NCI-H345 (cell line): ENCODE measurements at places on chromosomes 16 and 17.

DNA sequence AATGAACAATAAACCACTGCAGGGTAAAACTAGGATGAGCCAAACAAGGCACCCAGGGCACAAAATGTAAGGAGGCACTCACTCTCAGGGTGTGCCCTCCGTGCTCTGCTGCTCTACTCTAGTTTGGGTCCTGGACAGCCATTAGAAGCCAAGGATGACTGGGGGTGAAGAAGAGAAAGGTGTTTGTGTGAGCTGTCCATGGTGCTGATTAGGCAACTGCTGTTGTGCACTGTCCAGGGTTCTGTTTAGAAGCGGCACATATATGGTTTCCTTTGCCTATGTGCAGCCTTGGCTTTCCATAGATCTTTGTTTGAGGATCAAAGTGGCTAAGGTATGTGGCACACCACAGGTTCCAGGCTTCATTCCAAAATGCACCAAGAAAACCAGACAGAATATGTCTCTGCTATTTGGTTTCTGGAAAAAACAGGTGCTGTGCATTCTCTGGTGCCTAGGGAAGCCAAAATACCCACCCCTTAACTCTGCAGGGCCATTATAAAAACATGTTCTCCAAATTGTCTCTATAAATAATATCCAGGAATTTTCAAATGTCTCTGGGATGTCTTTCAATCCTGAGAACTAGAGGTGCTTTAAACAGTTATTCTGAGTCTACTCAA, 123.5 kb downstream of the CBLN1 start:
- DNase-seq, result no peak

- DNase-seq, result no peak
Observed at GRCh38 chr16:81608523-81609209, 164.1 kb downstream of the CMIP start.

- no peak for DNase-seq
Observed at GRCh38 chr17:78451753-78452152, 73.3 kb downstream of the PGS1 start.

GRCh38 chr17:69552986-69553667, 138.6 kb downstream of the MAP2K6 start:
- DNase-seq, result no peak

- no peak for DNase-seq
Observed at GRCh38 chr16:54847609-54848008, 83.1 kb upstream of the IRX5 start.

DNA sequence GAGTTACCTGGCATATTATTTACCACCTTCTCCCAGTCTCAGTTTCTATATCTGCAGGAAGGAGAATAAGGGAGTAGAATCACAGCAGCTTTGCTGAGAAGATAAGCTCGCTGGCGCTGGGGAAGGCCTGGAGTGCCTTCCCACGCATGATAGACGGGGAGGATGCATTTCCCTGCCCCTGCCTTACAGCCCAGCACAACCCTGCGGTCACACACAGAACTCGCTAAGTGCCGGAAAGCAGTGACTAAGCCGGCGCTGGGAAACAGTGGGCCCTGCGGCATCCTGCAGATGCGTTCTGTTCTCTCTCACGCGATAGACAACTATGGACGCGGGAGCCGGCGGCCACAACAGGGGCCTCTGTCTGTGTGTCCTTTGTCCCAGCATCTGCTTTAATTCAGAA, 4.8 kb downstream of the CA5A start:
- DNase-seq, result peak; percentile 68

- peak; percentile 26 for DNase-seq
Observed at GRCh38 chr17:74646231-74646630, 22.7 kb upstream of the CD300E start.

DNA sequence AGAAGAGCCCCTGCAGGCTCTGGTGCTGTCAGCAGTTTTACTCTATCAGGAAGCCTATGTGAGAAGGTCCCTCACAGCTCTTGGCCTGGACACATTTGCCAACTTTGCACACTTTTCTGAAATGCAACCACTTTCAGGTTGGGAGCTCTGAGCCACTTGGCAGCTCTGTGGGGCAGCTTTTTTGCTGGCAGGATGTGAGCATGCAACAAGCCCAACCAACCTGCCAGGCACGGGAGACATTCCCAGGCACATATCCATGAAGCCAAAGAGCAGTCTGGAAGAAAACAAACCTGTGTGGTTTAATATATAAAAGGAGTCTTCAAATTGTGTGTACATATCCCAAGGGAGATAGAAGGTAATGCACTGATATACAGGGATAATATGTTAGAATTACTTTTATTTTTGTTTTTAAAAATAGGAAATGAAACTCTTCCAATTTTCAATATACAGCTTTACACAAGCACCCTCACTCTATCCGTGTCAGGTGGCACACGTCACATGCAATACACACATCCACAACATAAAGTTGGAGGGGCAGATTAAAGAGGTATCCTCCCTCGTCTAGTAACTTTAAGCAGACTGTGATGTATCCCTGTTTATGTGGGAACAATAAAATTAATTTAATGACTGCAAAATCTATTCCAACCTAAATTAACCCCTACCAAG, 57.4 kb upstream of the COX10 start:
- no peak for DNase-seq

GRCh38 chr16:82146957-82147356, 23.1 kb downstream of the MPHOSPH6 start:
- DNase-seq, result no peak

- no peak for DNase-seq
Observed at GRCh38 chr16:88585927-88586581, 15.9 kb downstream of the ZC3H18 start.

- no peak for DNase-seq
Observed at GRCh38 chr16:14641926-14642325, 9.2 kb downstream of the BFAR start.

DNA sequence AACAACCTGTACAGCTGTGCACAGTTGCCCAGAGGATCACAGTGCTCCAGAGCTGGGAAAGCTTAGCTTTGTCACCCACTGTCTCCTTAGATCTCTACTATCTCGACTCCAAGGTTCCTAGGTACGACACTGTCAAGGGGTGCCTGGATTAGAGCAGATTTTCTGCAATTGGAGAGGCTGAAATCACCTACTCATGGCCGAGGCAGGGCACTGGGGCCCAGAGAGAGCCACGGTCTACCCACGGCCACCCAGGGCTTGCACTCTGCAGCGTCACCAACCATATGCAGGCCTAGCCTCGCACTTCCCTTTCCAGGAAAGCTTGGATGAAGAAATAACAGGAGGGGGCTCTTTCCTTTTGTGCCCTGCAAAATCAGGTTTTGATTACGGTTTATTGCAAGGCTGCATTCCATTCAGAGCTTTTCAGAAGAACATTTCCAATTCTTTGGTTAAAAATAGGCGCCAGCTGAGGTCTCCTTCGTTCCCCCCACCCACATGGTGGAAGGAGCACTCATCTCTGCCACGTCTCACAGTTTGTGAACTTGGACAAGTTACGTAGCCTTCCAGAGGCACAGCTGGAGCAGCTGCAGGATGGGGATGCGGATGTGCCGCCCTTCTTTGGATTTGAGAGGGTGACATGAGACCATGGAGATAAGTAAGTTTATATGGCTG, 80.0 kb downstream of the IRX5 start:
- no peak for DNase-seq

- no peak for DNase-seq
Observed at GRCh38 chr17:75755205-75755901, 9.6 kb downstream of the GALK1 start.

DNA sequence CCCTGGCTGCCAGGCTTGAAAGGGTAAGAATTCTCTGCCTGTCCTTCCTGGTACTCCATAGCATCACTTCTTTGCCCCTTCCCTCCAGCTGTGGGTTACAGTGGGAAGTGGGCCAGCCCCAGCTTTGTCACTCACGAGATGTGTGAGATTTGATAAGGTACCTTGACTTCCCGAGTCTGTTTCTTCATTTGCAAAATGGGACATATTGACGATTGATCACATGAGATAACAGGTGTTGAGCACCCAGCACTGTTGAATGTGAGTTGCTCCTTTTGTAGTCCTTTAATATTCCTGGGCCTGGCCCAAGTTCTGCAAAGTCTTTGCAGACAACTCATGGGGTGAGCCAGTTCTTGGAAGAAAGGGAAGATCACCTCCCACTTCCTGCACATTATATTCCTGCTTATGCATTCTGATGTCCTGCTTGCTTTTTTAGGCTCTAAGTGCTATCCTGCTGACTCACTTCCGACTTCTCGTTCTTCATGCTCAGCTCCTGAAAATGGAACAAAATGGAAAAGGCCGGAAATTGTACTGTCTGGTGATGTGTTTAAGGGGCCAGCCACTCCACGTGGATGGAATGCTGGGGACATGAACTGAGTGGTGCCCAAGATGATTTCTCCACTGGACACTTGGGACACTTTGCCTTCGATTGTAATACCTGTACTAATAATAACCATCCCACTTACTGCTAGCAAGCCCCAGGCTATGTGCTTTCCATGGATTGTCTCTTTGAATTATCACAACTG, 8.3 kb upstream of the NLK start:
- no peak for DNase-seq

DNA sequence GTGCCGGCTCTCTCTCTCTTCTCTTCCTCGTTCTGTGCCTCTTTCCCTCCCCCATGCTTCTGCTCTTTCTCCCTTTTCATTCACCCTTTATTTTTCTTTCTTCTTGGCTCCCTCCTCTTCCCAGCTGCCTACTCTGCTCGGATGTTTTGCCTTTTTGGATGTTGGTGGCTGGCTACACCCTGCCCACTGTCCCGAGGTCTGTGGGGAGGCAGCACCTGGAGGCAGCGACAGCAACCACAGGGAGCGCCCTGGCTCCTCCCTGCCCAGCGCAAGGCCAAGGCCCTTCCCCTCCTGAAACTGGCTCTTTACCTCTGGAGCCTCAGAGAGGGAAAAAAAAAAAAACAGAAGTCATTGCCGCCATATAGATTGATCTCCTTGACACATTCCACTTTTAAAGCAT, 20.0 kb downstream of the CLUAP1 start:
- no peak for DNase-seq

DNA sequence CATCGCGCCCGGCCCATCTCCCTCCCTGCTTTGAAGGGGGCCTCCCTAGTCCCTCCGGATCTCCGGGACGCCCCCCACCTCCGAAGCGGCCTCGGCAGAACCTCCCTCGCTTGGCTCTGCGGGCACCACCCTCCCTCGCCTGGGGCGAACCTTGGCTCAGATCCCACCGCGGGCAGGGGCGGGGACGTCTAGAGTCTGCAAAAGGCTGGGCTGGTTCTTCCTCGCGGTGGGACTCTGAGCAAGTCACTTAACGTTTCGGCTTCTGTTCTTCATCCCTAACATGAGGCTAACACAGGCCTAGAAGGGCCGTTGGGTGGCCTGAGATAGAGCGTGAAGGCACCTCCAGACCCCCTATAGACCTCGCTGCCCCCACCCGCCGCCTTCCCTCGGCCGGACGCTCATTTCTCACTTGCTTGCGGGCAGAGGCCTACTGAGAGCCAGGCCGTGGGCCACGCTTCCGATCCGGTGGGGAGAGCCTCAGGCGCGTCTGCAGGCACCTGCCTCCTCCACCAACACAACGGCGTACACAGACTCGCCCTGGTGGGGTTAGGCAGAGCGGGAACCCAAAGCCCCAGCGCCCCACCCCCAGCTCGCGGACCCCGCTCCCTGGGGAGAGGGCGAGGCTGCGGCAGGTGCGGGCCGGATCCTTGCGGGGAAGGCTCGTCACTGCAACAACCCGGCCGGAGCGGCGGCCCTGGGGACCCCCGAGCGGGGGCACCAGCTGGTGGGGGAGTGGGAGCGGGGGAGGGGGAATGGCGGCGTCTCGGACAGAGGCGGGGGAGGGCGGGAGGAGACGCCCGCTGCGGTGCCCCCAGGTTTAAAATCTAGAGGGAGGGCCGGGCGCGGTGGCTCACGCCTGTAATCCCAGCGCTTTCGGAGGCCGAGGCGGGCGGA, 5.4 kb downstream of the MYO1C start:
- DNase-seq, result peak; percentile 74

DNA sequence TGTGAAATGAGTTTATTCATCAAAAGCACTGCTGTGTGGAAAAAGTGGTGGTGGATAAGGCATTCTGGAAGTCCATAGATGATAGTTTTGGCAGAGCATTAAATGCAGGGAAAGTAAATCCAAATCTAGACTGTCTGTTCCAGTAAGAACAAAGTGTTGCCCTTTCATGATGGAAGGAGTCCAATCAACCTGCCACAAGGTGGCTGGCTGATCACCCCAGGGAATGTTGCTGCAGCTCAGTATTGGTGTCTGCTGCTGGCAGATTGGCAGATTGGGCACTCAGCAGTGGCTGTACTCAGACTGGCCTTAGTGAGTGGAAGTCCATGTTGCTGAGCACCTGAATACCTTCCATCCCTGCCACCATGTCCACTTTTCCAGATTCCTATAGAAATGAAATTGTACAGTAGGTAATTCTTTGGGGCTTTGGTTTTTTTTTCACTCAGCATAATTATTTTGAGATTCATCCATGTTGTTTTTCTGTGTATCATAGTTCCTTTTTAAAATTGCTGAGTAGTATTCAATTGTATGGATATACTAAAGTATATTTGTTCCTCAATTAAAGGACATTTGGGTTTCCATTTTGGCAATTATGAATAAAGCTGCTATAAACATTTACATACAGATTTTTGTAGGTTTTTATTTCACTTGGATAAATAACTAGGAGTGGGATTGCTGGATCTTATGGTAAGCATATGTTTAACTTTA, 14.3 kb downstream of the DYNLL2 start:
- DNase-seq, result no peak

DNA sequence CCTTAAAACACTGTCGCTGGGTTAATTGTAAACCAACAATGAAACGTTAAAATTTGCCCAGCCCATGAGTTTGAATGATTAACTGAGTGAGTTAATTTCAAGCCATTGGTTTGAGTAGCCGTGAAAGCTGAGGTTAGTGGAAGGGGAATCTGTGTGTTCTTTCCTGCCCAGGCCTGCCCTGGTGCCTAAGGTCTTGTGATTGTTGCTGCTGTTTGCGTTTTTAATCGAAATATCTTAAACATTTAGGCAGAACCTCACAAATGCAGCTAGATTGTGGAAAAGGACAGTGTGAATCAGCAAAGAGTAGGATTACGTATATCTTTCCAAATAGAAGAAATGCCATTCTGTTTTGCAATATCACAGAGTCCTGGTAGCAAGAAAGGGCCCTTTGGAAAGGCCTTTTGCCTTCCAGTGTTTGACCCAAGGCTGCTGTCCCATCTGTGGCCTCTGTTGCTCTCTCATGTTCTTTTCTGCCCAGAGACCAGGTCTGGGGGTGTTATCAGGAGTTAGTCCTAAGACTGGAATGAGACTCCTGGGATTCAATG, 113.8 kb downstream of the MSI2 start:
- no peak for DNase-seq
